ENCODE measurements at places on chromosomes 2 and 18. TPM values are rescaled to one million over a fixed set of nuclear protein-coding genes. Genes with fewer than 3 reads are reported as not detected.

DNA sequence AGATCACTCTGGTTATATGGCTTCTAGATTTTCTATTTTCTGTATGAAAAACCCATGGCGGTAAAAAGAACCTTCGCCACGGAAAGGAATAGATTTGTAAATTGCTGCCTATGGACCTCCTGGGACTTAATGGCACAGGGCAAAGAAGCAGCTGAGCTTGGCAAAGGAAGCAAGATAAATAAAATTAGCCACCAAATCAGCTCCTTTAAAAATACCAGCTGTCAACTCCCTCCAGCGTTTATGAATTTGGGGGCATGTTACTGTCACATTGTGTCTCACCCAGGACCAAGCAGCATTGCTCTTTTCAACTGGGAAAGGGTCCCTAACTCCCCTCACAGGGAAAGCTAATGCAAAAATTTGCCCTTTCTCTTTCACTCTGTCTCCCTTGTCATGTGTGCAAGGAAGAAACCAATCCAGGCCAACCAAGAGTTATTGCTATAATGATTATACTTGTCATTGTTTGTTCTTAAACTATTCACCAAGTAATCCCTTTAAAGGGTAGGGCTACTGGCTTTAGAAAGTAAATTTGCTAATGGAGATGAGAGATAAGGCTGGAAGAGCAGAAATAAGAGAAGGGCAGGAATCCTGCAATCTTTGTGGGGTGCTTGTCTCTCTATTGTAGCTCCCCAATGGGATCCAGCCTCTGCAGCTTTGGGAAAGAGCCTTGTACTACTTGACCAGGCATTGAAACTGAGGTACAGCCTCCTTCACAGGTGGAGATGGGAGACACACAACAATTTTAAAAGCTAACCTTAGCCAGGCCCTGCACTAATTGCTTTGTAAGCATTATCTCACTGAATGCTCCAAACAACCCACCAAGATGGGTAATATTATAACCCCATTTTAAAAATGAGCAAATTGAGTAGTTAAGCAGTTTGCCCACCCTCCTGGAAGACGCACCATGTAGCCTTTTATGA, 119.1 kb upstream of the KLF7 start:
- DNase-seq = no peak
- no peak overlapping the region for H3K27ac ChIP-seq
- no peak overlapping the region for H3K4me3 ChIP-seq
- peaks cover 3% of the 10 kb centered on the region for H3K27me3 ChIP-seq
- no peaks in the 10 kb centered on the region for H3K36me3 ChIP-seq

DNA sequence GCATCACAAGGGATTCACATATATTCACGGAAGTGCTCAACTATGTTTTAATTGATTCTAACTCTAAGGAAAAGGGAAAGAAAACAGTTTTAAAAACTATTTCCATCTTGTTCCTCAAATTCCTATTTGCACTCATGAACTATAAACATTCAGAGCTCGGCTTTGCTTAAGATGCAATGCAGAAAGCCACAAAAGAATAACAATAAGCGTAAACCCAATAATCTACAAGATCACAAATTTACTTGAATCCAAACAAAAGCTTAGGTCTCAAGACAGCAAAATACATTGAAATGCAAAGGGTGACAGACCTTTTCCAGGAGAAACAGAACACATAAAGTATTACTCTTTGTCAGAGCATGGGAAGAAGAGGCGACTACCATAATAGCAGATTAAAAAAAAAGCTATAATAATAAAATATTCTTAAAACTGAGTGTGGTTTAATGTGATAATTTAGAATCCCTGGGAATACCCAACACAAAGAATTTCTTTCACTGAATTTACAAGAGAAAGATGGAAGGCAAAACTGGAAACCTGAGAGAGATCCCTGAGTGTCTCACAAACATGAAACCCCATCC, 1094.9 kb downstream of the LRP1B start:
- no peaks in the 10 kb centered on the region for H3K4me1 ChIP-seq
- H3K27me3 ChIP-seq = no peaks in the 10 kb centered on the region
- H3K27ac ChIP-seq = no peak overlapping the region
- H3K36me3 ChIP-seq = no peaks in the 10 kb centered on the region
- no peak for DNase-seq

The SERPINB12 gene
- not detected for polyA plus RNA-seq

DNA sequence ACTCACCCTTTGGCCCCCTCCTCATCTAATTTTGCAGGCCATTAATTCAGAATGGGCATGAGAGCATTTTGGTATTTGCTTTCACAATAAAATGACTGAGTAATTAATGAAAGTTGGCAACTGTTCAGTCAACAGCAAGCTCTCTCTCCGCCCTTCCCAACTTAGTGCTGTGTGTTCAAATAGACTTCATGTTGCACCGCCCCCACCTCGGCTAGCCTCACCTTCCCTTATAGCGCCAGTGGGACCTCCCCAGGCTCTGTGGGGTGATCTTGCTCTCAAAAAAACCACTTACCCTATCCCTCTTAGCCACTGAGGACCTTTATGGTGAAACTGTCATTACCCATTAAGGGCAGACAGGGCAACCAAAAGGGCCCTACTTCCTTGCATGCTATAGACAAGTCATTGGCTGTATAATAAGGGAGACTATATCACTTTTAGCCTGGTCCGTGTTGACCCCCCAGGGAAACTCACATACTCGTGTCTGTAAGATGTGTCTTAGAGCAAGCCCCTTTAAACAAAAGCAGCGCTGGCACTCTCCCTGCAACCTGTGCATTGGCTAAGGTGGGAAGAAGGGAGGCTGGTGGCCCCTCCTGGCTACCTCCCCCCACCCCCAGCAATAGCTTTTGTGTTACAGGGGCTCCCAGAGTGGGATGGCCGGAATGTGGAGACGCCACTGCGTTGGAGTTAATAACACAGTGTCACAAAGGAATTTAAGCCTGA, 15.2 kb downstream of the EN1 start:
- no peak for DNase-seq
- peaks cover 10% of the 10 kb centered on the region for H3K4me1 ChIP-seq
- H3K36me3 ChIP-seq = no peaks in the 10 kb centered on the region

GRCh38 chr18:48945953-48946217, 4.9 kb downstream of the SMAD7 start:
- H3K36me3 ChIP-seq = peaks cover 64% of the 10 kb centered on the region
- peak overlapping the region; percentile 87 for H3K27ac ChIP-seq
- no peaks in the 10 kb centered on the region for H3K27me3 ChIP-seq
- peak overlapping the region; percentile 72 for H3K4me3 ChIP-seq
- DNase-seq = peak; percentile 48
- peaks cover 60% of the 10 kb centered on the region for H3K4me1 ChIP-seq
